ENCODE measurements at places on chromosomes 2 and 18.

GRCh38 chr2:4139316-4139715, 435.9 kb downstream of the DCDC2C start:
- H3K4me1 ChIP-seq: no peaks in the 10 kb centered on the region
- no peak overlapping the region for H3K27ac ChIP-seq
- H3K4me3 ChIP-seq: no peak overlapping the region
- no peaks in the 10 kb centered on the region for H3K27me3 ChIP-seq
- no peaks in the 10 kb centered on the region for H3K36me3 ChIP-seq
- no peak for DNase-seq

DNA sequence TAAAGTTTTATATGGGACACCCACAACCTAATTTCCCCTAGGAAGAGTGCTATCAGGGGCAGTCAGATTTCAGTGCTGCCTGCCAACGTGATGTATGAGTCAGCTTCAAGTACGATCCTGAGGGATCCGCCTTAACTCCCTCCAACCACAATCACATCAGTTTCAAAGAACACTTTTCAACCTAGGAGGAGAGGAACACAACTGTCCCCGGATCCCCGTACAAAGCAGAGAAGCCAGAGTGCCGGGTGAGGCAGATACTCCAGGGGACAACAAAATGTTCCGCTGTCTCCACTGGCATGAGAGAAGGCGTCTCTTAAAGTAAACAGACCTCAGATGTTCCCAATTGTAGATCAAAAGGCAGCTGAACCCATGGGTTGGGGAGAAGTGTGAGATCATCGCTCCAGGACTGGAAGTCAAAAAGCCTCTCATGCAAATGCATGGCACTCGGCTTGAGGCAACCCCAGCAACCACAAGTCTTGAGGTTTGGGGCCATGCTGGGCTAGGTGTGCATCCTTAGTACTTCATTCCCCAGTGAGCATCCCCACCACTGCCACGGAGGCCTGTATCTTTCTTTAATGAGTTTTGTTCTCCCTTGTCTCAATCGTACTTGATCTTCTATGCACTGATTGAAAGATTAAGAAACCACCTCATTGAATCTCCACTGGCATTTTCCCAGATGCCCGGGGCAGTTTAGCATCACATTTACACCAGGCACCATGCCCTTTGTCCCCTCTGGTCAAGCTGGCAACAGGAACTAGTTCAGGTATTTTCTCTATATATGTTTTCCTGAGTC, 91.0 kb upstream of the CCBE1 start:
- no peaks in the 10 kb centered on the region for H3K36me3 ChIP-seq
- H3K27me3 ChIP-seq: no peaks in the 10 kb centered on the region
- no peaks in the 10 kb centered on the region for H3K4me1 ChIP-seq
- H3K27ac ChIP-seq: no peak overlapping the region
- DNase-seq: no peak
- no peak overlapping the region for H3K4me3 ChIP-seq

GRCh38 chr2:149125031-149125725, 86.7 kb downstream of the LYPD6B start:
- H3K4me3 ChIP-seq: no peak overlapping the region
- no peaks in the 10 kb centered on the region for H3K4me1 ChIP-seq
- H3K27ac ChIP-seq: no peak overlapping the region
- DNase-seq: no peak

- H3K36me3 ChIP-seq: no peaks in the 10 kb centered on the region
- H3K27me3 ChIP-seq: no peaks in the 10 kb centered on the region
- peaks cover 13% of the 10 kb centered on the region for H3K4me1 ChIP-seq
- no peak for DNase-seq
- no peak overlapping the region for H3K27ac ChIP-seq
- no peak overlapping the region for H3K4me3 ChIP-seq
These were observed 67.3 kb downstream of the CAMKMT start for GRCh38 chr2:44429034-44429433.

DNA sequence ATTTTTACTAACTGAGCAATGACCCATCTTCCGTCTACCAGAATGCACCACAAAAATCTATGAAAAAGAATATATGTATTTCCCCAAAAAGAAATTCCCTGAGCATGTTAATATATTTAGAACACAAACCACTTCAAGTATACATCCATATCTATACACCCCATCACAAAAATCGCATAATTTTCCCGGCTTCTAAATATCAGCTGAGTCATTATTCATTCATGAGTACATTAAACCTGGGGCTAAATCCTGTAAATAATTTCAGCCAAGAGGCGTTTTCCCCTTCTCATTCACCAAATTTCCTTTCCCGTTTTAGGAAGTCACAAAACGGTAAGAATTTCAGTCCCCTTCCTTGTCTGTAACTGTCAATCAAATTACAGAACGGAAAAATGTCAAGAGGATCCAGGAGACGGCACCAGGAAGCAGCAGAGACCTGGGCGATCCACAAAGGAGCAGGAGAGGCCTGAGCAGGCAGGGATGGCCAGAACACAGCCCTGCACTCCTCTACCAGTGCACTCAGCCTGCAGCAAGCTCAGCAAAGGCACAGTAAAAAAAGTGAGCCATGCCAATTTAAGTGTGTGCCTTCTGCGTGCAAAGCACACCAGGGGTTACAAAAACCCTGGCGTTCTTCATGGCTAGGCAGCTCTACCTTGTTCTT, 300.7 kb downstream of the TCF4 start:
- H3K27ac ChIP-seq: no peak overlapping the region
- H3K4me3 ChIP-seq: no peak overlapping the region
- DNase-seq: no peak
- no peaks in the 10 kb centered on the region for H3K36me3 ChIP-seq

GRCh38 chr2:58800881-58801280, 559.8 kb upstream of the FANCL start:
- no peaks in the 10 kb centered on the region for H3K36me3 ChIP-seq
- H3K4me1 ChIP-seq: no peaks in the 10 kb centered on the region
- DNase-seq: no peak
- H3K27me3 ChIP-seq: no peaks in the 10 kb centered on the region
- H3K4me3 ChIP-seq: no peak overlapping the region

DNA sequence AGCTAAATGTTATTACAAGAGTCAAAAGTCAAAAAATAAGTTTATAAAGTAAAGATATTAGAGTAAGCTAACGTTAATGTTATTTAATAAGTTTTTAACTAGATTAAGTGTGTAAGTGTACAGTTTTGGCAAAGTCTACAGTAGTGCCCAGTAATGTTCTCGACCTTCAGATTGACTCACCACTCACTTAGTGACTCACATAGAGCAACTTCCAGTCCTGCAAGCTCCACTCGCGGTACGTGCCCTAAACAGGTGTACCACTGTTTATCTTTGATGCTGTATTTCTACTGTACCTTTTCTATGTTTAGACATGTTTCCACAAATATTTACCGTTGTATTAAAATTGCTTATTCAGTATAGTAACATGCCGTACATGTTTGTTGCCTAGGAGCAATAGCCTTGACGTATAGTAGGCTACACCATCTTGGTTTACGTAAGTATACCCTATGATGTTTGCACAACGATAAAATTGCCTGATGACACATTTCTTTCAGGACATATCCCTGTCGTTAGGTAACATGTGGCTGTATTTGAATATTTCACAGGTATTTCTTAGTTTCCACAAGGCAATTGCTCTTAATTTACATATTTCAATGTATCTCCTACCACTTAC, 1641.9 kb upstream of the PIK3C3 start:
- H3K4me1 ChIP-seq: no peaks in the 10 kb centered on the region
- no peaks in the 10 kb centered on the region for H3K27me3 ChIP-seq
- no peak overlapping the region for H3K27ac ChIP-seq
- no peak for DNase-seq

- no peaks in the 10 kb centered on the region for H3K4me1 ChIP-seq
- H3K27me3 ChIP-seq: no peaks in the 10 kb centered on the region
- H3K36me3 ChIP-seq: no peaks in the 10 kb centered on the region
- DNase-seq: no peak
These were observed 142.5 kb downstream of the PARD3B start for GRCh38 chr2:204687776-204688175.

DNA sequence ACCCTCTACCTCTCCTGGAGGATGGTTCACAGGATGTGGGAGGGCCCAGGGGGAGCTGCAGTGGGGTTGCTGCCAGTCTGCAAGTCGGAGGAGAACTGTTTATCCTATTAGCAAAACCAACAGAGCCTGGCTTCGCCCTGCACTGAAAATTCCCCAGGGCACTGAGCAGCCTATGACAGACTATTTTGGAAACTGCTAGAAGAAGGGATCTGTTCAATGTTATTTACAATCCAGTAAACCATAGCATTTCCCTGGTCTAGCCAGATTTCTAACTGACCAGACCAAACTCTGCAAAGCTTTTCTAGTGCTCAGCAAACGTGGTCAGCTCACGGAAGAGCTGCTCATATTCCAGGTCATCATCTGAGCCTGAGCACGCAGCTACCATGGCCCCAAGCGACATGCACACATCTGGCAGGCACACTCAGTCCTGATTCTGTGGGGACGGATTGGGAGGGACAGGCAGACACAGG, 64.8 kb upstream of the PID1 start:
- no peaks in the 10 kb centered on the region for H3K36me3 ChIP-seq
- no peak for DNase-seq
- H3K4me3 ChIP-seq: no peak overlapping the region
- no peak overlapping the region for H3K27ac ChIP-seq

GRCh38 chr18:78525366-78526111, 454.1 kb upstream of the SALL3 start:
- no peaks in the 10 kb centered on the region for H3K36me3 ChIP-seq
- peaks cover 11% of the 10 kb centered on the region for H3K27me3 ChIP-seq
- H3K27ac ChIP-seq: no peak overlapping the region
- DNase-seq: no peak

DNA sequence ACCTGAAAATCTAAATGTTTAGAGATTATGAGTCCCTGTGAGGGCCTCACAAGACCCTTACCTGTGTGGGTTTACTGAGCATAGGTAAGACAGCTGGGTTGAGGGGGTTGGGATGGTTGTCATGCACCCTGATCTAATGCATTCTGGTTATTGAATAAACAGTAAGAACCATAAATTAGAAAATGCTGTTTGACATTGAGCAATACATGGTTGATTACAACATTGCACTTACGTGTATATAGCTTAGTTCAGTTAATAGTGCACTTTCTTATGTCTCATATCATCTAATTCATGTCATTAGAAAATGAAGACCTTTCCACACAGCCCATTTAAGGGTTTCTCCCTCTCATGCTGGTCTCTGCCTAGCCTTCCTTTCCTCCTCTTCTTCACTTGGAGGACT, 253.5 kb upstream of the ATP5MC3 start:
- H3K4me1 ChIP-seq: no peaks in the 10 kb centered on the region
- no peak overlapping the region for H3K27ac ChIP-seq
- H3K27me3 ChIP-seq: no peaks in the 10 kb centered on the region
- H3K36me3 ChIP-seq: no peaks in the 10 kb centered on the region
- DNase-seq: no peak
- H3K4me3 ChIP-seq: no peak overlapping the region

DNA sequence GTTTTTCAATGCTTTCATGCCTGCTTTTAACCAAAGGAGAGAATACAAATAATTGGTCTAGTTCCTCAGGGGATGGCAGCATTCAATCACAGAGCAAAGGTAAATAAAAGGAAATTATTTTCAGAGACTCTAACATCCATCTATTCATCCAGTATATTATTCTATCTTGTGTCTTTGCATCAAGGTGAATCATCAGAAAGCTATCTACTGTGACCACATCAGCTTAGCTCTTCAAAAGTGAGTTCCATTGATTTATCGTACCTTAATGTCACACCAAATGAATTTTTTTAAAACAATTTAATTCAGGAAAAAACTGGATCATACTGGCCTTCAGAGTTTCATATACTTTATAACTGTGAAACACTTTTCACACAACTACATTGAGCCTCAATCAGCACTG, 66.1 kb downstream of the CHN1 start:
- H3K27me3 ChIP-seq: no peaks in the 10 kb centered on the region
- no peak overlapping the region for H3K27ac ChIP-seq
- H3K4me1 ChIP-seq: no peaks in the 10 kb centered on the region

GRCh38 chr2:102485147-102485785, 12.2 kb downstream of the SLC9A4 start:
- no peak for DNase-seq
- H3K4me3 ChIP-seq: no peak overlapping the region
- no peaks in the 10 kb centered on the region for H3K36me3 ChIP-seq

GRCh38 chr18:39587586-39587985, 2022.0 kb upstream of the CELF4 start:
- no peak overlapping the region for H3K4me3 ChIP-seq
- H3K27me3 ChIP-seq: no peaks in the 10 kb centered on the region
- H3K4me1 ChIP-seq: no peaks in the 10 kb centered on the region
- no peak overlapping the region for H3K27ac ChIP-seq
- DNase-seq: no peak

GRCh38 chr2:105454801-105455485, 56.1 kb upstream of the FHL2 start:
- no peaks in the 10 kb centered on the region for H3K27me3 ChIP-seq
- DNase-seq: peak; percentile 47
- H3K27ac ChIP-seq: no peak overlapping the region
- H3K4me1 ChIP-seq: no peaks in the 10 kb centered on the region
- no peaks in the 10 kb centered on the region for H3K36me3 ChIP-seq

DNA sequence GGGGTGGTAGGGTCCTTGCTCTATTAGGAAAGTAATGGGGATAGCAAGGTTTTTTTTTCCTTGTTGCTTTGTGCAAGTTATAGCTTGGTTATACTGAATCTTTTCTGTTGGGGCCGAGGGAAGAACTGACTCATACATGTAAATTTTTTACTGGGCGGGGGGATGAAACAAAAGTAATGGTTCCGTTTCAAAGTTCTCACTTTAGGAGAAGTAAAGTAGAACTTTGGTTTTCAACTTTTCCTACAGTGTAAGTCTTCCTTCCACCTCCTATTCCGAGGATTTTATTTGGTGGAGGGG, 1.1 kb downstream of the AFTPH start:
- peak overlapping the region; percentile 98 for H3K4me3 ChIP-seq
- DNase-seq: no peak
- no peaks in the 10 kb centered on the region for H3K36me3 ChIP-seq
- H3K27ac ChIP-seq: peak overlapping the region; percentile 97
- H3K4me1 ChIP-seq: peaks cover 13% of the 10 kb centered on the region

DNA sequence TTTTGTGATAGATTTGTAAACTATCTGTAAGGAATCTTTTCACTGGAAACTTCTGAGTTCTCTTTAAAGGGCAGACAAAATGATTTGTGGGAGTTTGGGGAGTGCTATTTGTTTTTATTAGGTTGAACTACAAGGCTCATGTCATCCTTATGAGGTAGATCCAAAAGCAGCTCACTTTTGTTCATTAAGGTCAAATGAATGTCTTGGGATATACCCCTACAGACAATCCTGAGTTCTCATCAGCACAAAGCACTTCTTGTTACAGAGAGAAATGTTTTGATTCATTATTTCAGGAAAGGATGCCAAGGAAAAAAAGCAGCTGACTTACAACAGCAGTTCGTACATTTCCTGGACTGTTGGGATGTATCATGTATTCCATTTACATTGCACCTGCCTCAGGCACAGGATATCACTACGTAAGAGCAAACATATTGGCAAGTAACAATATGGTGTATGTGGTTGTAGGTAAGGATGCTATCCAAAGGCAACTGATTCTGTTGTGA, 68.9 kb downstream of the DCC start:
- no peak overlapping the region for H3K27ac ChIP-seq
- DNase-seq: no peak
- no peak overlapping the region for H3K4me3 ChIP-seq
- no peaks in the 10 kb centered on the region for H3K27me3 ChIP-seq
- no peaks in the 10 kb centered on the region for H3K36me3 ChIP-seq

Data from tibial artery (tissue), 4 donors.